Activated naive CD4-positive, alpha-beta T cell treated with anti-CD3 and anti-CD28 coated beads, Interleukin-2, amount 50 U/mL, for 72 hours (primary cell): ENCODE measurements at places on chromosomes 3 and 15. TPM values are rescaled to one million over a fixed set of nuclear protein-coding genes. Genes with fewer than 3 reads are reported as not detected.
A peak's percentile ranks its signal among the peaks of the same experiment; 100 is the strongest.

PRR23C gene
- total RNA-seq: not detected

MKRN3 gene
- 0.46 TPM for total RNA-seq

DNA sequence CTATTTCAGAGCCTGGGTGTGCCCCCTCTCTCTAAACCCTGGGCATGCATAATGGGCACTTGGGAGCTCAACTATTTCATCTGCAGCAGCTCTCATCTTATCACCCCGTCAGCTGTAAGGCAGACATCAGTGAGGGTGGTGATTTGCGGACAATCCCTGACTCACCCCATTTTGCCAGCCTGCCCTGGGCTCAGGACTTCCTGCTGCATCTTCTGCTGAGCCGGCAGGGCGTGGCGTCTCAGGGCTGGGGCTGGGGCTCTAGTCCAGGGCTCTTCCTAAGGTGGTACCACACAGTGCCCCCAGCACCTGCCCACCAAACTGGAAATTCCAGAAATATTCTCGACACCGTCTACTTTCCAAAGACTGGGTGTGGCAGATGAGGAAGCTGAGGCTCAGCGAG is 925 bp upstream of the PSTPIP1 start:
- DNase-seq: peak; percentile 58

DNA sequence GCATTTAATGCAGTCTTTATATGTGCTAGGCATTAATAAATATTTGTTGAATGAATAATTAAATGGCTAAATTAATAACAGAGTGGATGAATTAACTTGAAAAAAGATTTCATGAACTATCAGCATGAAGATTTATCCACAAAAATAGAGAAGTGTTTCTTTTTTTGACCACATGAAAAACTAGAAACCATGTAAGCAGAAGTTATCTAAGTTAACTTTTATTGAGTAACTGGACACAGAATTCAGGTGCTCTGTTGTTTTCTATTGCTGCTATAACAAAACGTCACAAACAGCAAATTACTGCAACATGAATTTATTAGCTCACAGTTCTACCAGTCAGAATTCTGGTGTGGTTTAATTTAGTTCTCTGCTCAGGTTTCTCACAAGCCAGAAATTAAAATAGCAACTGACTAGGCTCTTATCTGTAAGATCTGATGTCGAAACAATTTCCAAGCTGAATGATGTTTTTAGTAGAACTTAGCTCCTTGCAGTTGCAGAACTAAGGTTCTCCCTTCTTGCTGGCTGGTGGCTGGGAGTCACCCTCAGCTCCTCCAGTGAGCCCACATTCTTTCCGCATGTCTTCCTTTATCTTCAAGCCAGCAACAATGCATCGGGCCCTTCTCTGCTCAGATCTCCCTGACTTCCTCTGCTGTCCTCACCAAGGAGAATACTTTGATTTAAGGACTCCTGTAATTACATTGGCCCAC is 810.2 kb upstream of the ALCAM start:
- no peak for DNase-seq

DNA sequence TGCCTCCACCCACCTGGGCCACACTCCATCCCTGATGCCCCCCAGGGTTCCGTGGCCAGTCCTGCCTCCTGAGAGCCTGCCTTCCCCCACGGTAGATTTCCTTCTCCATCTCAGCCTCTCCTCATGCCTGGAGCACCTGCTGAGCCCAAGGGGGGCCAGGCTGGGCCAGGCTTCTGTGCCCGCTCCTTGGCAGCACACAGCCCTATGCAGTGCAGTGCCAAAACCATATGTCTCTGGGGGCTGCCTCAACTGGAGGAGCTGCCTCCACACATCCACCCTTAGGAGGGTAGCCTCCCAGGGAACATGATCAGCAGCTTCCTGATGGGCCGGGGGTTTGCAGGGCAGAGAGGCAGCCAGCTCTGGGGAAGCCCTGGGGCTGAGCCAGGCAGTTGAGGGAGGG is 24.6 kb upstream of the GATA2 start:
- DNase-seq: no peak

DNA sequence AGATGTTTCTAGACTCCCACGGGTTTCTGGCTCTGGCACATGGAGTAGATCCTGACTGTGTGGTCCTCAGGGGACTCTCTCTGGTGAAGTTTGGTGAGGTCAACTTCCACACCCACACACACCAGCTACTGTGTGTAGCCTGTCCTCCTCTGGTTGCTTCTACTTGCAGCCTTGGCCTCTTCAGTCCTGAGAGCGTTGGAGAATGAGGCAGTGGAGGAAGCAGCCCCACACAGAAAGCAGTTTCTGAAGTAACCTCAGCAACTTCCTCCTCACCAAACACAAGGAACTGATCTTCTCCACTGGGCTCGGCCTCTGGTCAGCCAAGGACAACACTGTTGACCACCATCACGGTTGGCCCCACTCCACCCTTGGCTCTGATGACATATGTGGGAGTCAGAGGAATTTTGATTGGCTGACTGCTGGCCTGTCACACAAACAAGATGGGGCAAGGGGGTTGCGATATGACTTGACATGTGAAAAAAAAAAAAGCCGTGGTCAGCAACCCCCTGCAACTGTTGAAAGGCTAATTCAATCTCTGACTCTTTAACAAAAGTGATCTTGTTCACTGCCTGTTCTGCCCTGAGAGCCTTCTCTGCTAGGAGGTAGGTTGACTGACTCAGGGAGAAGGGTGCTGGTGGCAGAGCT is 19.6 kb downstream of the CD86 start:
- DNase-seq: peak; percentile 17

DNA sequence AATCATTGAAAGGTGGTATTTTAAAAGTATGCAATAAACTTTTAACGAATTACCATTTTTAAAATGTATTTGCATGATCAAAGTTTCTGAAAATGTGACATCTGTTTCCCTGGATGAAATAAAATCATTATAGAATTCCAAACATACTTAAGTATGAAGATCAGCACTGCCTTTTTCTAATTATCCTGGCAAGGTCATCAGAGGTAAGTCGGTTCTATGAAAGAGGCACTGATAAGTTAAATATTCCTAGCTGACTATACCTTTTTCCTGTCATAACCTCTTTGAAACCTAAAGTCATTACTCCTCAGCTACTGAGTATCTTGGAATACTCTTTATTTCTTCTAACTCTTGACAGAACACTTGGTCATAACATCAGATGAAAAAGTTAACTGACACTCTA is 406.1 kb upstream of the ALCAM start:
- DNase-seq: no peak
